ENCODE measurements at places on chromosomes 1 and 21. TPM values are rescaled to one million over a fixed set of nuclear protein-coding genes. Genes with fewer than 3 reads are reported as not detected.

DNA sequence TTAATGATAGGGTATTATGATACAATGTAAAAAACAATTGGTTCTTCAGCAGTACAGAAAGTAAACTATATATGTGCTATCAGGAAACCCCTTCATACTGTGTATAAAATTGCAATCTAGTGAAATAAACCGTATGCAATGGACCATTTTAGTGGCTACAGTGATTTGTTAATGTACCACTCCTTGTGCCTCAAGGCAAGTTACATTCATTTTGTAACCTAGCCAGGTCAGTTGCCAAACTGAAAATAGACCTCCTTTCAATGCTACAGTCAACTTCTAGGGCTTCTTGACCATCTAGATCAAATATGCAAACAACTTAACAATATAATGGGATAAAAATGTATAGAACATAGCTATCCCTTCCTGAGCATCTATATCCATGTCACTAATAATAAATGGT, 52.0 kb upstream of the RAVER2 start:
- no peak for DNase-seq
- peaks cover 4% of the 10 kb centered on the region for H3K36me3 ChIP-seq
- no peak overlapping the region for H3K4me3 ChIP-seq
- no peaks in the 10 kb centered on the region for H3K27me3 ChIP-seq

GRCh38 chr21:42028766-42029425, 18.7 kb upstream of the ZBTB21 start:
- H3K27me3 ChIP-seq: no peaks in the 10 kb centered on the region
- H3K4me3 ChIP-seq: no peak overlapping the region
- no peaks in the 10 kb centered on the region for H3K36me3 ChIP-seq

GRCh38 chr1:176444286-176444685, 18.7 kb upstream of the PAPPA2 start:
- H3K27ac ChIP-seq: no peak overlapping the region
- peaks cover 5% of the 10 kb centered on the region for H3K27me3 ChIP-seq
- no peak overlapping the region for H3K4me3 ChIP-seq

- no peak for DNase-seq
- H3K27ac ChIP-seq: peak overlapping the region; percentile 53
- no peaks in the 10 kb centered on the region for H3K27me3 ChIP-seq
- H3K36me3 ChIP-seq: no peaks in the 10 kb centered on the region
- peaks cover 18% of the 10 kb centered on the region for H3K4me1 ChIP-seq
- H3K4me3 ChIP-seq: no peak overlapping the region
These were observed 25.3 kb upstream of the TRAPPC10 start for GRCh38 chr21:43986544-43987451.

- H3K27me3 ChIP-seq: no peaks in the 10 kb centered on the region
- H3K27ac ChIP-seq: no peak overlapping the region
- H3K36me3 ChIP-seq: no peaks in the 10 kb centered on the region
- DNase-seq: no peak
- H3K4me1 ChIP-seq: no peaks in the 10 kb centered on the region
These were observed 9.7 kb downstream of the ZNF692 start for GRCh38 chr1:248849152-248849551.

DNA sequence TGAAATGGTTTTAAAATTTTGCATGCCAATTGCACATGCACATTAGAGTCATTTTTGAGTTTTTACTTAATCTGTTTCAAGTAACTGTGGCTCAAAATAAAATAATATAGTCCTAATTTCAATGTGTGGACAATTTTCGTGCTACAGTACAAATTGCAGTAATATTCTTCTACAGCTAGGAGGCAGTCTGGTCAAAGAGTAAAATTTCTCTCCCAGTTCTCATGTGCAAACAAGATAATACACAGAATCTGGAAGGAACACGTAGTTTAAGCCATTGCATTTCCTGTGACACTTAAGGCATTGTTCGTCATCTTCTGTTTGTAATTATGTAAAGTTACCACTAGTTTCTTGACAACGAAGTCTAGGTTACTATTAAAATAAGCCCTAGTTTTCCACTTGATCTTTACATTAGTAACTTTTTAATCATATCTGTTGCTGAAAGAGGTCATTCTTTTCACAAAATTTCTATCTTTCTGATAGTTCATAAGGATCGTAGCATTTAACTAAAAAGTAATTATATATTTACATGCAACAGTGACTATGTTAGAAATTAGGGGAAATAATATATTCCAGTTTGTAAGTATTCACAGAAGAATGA, 28.9 kb downstream of the ODR4 start:
- no peaks in the 10 kb centered on the region for H3K27me3 ChIP-seq
- no peaks in the 10 kb centered on the region for H3K4me1 ChIP-seq
- peaks cover 19% of the 10 kb centered on the region for H3K36me3 ChIP-seq
- no peak overlapping the region for H3K4me3 ChIP-seq
- DNase-seq: no peak

DNA sequence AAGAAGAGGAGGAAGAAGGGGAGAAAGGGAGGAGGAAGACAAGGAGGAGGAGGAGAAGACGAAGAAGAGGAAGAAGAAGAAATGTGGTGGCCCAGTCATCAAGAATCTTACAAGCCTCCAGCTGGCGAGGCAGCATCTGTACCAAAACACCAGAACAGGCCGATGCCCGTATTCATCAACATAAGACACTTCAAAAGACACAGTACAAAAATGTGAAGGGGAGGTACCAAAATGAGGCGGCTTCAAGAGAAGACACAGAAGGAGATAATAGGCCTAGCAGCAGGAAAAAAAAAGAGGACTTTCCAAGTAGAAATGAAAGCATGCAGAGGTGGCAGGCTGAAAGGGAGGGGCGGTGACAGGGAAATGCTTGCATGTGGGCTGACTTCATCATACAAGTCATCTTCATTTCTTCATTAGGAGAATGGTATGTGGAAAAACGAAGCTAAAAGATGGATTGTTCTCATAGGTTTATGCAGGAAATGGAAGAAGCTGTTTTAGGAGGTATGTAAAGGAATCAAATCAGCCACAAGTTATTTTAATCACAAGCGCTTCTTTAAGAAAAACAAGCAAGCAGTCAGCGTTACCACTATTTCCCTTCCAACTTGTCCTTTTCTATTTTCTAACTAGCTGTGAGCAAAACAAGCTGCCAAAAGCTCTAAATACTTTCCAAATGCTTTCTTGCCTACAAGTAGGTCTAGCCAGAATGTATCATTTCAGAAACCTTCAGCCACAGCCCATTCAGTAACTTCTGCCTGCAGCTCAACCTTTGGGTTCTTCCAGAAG, 192.3 kb downstream of the SLC45A1 start:
- H3K27me3 ChIP-seq: no peaks in the 10 kb centered on the region
- peak overlapping the region; percentile 94 for H3K27ac ChIP-seq
- H3K4me1 ChIP-seq: peaks cover 43% of the 10 kb centered on the region
- peaks cover 5% of the 10 kb centered on the region for H3K36me3 ChIP-seq
- DNase-seq: peak; percentile 46

GRCh38 chr1:51303751-51304251, 26.6 kb downstream of the TTC39A start:
- DNase-seq: no peak
- peaks cover 1% of the 10 kb centered on the region for H3K4me1 ChIP-seq
- no peaks in the 10 kb centered on the region for H3K36me3 ChIP-seq

DNA sequence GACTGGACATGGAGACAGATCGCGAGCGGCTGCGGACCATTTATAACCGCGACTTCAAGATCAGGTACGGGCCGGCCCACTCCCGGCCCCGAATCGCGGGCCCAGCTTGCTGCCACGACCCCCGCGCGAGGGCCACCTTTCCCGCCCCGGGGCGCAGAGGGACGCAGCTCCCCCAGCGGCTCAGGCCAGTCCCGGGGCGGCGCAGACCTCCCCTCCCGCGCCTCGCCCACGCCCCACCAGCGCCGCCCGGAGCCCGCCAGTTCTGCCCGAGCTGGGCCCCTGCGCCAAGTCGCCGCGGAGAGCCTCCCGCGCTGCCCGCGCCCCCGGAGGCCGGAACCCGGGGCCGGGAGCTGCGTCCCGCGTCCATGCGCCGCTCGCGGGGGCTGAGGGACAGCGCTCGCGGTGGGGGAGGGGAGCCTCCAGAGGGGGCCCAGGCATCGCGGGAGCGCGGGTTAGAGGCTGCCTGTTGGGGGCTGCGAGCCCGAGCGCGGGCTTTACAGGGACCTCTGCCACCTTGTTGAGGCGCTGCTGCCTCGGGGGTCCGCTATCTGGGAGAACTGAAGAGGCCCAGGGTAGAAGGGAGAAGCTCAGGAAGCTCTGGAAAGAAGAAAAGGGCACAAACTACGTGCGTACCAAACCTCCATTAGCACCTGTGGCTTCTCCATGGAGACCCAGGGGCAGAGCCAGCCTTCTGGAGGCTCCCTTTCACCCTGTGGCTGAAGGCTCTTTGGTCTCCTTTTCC, 698 bp downstream of the MOV10 start:
- no peaks in the 10 kb centered on the region for H3K27me3 ChIP-seq
- peaks cover 20% of the 10 kb centered on the region for H3K36me3 ChIP-seq
- H3K4me1 ChIP-seq: peaks cover 47% of the 10 kb centered on the region
- peak; percentile 44 for DNase-seq
- H3K27ac ChIP-seq: peak overlapping the region; percentile 96

- DNase-seq: peak; percentile 67
- peaks cover 2% of the 10 kb centered on the region for H3K27me3 ChIP-seq
- peak overlapping the region; percentile 85 for H3K27ac ChIP-seq
- peaks cover 10% of the 10 kb centered on the region for H3K4me1 ChIP-seq
These were observed 11.9 kb downstream of the ACTRT2 start for GRCh38 chr1:3033040-3033789.

DNA sequence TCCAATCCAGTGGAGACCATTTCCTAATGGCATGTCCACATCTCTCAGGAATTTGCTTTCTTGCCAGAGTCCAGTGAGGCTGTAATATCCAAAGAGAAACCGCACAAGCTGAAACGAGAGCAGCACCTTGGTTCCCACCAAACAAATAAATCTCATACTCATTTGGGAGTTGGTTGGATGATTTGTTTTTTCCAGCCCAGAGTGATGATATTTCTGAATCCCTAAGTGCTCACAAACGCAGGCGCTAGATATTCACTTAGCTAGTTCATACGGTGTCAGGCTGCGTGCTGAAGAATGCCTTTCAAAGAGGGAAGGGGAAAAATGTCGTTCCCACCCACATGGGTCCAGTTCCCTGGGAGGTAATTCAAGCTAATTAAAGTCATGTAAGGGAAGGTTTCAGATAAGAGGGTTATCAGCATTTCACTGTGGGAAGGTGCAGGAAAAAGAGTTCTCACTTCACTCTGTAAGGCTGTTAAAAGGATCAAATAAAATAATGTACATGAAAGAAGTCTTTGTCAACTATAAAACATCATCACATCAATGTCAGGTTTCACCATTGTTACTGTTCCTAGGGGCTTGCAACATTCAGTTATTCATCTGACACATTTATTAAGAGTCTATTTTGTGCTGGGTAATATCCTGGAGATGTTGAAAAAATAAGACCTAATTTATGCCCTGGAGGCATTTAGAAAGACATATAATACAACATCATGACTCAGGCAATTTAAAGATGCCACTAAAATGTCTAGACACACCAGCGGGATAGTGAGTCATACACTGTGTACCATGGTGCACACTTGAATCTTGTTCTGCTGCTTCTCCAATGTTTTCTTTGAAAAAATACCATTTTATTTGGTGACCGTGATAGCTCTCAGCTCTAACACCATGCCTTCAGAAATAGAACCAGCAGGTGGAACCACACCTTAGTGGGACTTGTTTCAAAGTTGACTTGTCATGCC, 19.3 kb downstream of the DPT start:
- no peak overlapping the region for H3K27ac ChIP-seq
- no peak for DNase-seq
- H3K4me1 ChIP-seq: no peaks in the 10 kb centered on the region
- H3K4me3 ChIP-seq: no peak overlapping the region

The ELAVL4 gene
- not detected for polyA plus RNA-seq

The NCAM2 gene
- polyA plus RNA-seq: not detected

The AADACL3 gene
- polyA plus RNA-seq: not detected

The OR6N1 gene
- not detected for polyA plus RNA-seq

The IFNLR1 gene
- polyA plus RNA-seq: 0.77 TPM

The RNU1-3 gene
- not detected for polyA plus RNA-seq

The ASPM gene
- polyA plus RNA-seq: not detected

The HSPB7 gene
- polyA plus RNA-seq: not detected

The RGS13 gene
- not detected for polyA plus RNA-seq

The PRDM2 gene
- polyA plus RNA-seq: 16.8 TPM

The RSPO1 gene
- not detected for polyA plus RNA-seq
